Tibial nerve (tissue), 4 donors: ENCODE measurements at places on chromosomes 2 and 18. TPM values are rescaled to one million over a fixed set of nuclear protein-coding genes. Genes with fewer than 3 reads are reported as not detected.

Gene KCMF1
- 22.9 TPM for total RNA-seq

Gene SLC8A1
- 22.9 TPM for total RNA-seq

DNA sequence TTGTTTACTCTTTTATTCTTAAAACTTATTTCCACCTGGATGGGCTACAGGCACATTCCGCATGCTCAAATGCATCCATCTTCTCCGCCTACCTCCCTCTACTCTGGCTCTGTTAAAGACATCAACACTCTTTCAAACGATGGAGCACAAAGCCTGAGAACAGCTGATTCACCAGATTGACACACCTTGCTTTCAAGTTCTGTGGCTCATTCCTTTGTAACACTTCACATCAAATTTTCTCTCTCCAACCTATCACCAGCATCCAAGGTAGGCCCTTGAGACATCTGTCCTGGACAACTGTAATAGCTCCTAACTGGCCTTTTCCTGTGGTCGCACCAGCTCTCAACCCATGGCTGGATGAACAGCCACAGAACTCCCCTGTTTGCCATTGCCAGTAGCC, 274.5 kb downstream of the BCL11A start:
- DNase-seq = no peak

DNA sequence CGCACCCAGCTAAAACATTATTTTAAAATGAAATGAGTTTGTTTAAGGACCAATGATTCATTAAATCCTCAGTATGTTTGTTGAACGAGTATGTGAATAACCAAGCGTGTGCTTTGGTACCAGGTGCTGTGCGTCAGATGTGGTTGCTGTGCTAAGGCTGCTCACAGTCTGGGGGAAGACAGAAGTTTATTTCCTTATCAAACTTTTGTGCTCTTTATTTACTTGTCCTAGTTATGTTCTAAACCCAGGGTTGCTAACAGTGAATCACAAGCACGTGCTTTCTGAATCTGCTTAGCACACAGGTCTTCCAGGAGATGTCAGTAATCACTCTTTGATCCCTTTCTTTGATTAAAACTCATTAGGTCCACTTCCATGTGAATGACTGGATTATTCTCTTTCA, 37.0 kb downstream of the RAPGEF4 start:
- no peak for DNase-seq

DNA sequence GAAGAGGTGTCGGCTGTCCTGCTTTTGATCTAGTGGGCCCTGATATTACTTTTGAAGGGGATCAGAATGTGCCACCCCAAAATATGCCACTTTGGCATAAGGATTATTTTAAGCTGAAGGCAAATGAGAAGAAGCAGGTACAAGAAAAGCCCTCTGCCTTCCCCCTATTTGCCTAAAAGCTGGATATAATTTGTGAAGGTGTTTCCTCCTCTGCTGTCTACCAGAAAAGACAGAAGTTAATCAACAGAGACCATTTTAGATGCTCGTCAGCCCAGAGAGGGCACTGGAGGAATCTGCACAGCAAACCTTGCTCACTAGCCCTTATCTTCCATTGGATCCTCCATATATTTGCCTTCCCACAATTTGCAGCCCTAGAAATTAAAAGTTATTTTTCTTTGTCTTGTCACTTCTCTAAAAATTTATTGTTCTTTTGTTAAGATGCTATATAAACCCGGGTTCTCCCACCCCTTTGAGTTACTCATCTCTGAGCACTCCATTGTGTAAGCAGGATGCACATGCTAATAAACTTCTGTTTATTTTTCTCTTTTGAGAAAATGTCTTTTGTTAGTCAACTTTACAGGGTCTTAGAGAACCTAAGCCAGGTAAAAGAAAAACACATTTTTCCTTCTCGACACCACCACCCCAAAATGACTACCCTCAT, 163.2 kb upstream of the SLC1A4 start:
- DNase-seq = no peak

Gene MROH2A
- total RNA-seq = not detected

DNA sequence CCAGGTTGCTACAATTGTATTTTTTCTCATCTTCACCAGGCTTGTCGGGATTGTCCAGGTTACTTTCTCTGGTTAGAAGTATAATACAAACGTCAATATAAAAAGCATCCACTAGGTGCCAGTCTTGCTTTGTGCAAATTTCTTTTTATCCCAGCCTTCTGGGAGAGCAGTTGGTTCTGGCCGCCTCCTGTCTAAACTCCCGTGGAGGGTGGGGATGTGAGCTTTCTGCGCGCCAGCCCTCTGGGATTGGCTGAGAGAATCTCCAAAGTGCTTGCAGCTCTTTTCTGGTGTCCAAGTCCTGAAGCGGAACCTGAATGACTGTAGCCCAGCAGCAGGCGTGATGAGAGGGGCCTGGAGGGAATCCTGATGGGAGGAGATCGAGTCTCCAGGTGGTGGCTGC, 22.4 kb upstream of the TOGARAM2 start:
- DNase-seq = peak; percentile 68

- no peak for DNase-seq
Observed at GRCh38 chr2:124258140-124258880, 233.2 kb downstream of the CNTNAP5 start.

- no peak for DNase-seq
Observed at GRCh38 chr2:184679219-184680018, 81.1 kb downstream of the ZNF804A start.

Gene PLEKHB2
- 76.9 TPM for total RNA-seq

- no peak for DNase-seq
Observed at GRCh38 chr2:177114712-177115111, 97.9 kb upstream of the HNRNPA3 start.

GRCh38 chr2:66171530-66171929, 263.4 kb upstream of the MEIS1 start:
- no peak for DNase-seq

GRCh38 chr18:79905993-79906392, 45.5 kb downstream of the SLC66A2 start:
- no peak for DNase-seq

- DNase-seq = no peak
Observed at GRCh38 chr2:85827879-85828569, 60.8 kb downstream of the ST3GAL5 start.

Gene PPP1R1C
- 3.9 TPM for total RNA-seq

Gene NTSR2
- total RNA-seq = 4.2 TPM

GRCh38 chr2:200414367-200414766, 95.5 kb downstream of the KCTD18 start:
- DNase-seq = no peak

Gene C1GALT1C1L
- total RNA-seq = not detected

Gene CROCC2
- 1.2 TPM for total RNA-seq

Gene CXCR2
- not detected for total RNA-seq

DNA sequence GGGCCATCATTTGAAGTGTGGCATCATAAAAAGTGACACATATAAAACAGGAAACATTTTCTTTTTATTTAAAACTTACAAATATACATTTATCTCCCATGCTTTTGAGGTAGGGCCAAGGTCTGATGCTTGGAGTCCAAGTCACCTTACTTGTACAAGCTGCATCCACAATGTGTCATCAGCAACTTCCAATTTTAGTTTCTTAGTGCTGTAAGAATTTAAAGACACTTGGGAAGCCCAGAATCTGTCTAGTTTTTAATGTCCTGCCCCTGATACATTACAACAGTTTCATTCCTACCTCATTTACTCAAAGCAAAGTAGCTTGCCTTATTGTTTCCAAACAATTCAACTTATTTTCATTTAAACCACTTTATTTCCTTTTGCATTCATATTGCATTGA, 297.7 kb downstream of the MTX2 start:
- no peak for DNase-seq

DNA sequence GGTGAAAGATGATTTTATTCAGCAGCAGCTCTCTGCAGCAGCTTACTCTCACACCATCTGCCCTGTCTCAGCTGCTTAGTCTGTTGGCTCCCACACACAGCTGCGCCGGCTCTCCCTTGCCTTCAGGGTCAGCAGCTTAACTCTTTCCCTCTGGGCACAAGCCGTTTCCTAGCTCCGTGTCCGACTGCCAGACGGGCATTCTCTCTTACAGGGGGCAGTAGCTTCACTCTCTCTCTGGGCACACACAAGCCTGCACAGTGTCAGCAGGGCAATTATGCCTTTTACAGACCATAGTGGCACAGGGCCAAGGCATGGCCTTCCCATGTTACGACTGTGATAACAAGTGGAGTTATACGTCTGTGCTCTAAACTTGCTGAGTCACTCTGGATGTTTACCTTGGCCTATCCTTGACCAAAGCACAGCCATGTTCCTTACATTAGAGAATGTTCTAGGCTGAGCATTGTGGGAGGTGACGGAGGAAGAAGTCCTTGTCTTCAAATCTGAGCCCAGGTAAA, 31.7 kb downstream of the PCARE start:
- DNase-seq = no peak

DNA sequence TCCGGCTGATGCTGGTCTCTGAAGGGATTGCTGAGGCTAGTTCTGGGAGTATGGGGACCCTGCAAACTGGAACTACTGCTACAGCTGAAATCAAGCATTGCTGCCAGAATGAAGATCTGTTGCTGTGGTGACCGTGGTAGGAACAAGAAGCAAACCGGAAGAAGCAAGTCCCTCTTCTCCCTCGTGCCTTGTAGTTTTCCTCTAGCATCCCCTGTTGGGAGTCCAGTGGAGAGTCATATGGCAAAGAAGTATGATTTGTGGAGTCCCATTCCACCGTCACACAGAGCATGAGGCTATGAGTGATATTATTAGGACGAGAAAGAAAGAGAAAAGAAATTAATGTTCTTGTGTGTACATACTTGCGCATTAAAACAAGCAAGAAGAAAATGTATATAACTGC, 138.8 kb upstream of the SP5 start:
- no peak for DNase-seq

GRCh38 chr2:68231061-68231372, 21.3 kb downstream of the PPP3R1 start:
- DNase-seq = no peak

- DNase-seq = no peak
Observed at GRCh38 chr2:126496493-126496892, 159.5 kb upstream of the GYPC start.

GRCh38 chr2:151669585-151670081, 64.6 kb downstream of the NEB start:
- DNase-seq = no peak

DNA sequence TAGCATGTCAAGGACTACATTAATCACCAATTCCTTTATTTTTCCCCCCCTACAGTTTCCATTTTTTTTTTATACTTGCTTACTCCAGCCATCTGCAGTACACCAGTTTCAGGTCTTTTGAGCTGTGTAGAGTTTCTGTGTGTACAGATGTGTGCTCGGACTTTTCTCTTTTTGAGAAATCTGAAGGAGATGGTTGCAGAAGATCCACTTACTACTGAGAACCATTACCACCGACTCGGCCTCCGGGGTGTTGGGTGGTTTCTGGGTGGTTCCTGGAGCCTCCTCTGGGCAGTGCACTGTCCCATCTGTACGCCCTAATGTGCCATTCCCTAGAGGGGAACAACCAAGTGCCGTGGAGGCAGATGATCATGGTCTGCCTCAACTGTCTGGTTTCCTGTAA, 15.4 kb upstream of the LYPD6B start:
- no peak for DNase-seq

DNA sequence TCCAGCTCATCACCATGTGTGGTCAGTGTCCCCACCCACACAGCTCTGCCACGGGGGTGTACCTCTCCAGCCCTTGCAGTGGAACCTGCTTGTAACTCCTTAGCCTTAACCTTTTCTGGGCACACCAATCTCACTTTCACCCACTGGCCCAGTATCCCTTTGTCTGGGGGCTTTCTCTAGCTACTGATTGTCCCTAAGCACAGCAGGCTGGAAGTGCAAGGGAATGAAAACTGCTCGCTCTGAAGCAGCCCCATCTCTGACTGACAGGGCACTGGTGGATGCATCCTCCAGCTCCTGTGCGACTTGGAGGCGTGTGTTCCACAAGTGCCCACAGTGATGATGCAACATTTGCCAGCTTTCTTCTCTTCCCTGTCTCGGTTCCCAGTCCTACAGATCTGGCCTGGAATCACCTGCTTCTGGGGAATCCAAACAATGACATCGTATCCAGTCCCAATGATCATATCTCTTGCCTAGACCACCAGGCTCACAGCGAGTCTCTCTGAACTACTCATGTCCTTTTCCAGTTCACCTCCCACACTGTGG, 33.6 kb downstream of the SCTR start:
- no peak for DNase-seq

DNA sequence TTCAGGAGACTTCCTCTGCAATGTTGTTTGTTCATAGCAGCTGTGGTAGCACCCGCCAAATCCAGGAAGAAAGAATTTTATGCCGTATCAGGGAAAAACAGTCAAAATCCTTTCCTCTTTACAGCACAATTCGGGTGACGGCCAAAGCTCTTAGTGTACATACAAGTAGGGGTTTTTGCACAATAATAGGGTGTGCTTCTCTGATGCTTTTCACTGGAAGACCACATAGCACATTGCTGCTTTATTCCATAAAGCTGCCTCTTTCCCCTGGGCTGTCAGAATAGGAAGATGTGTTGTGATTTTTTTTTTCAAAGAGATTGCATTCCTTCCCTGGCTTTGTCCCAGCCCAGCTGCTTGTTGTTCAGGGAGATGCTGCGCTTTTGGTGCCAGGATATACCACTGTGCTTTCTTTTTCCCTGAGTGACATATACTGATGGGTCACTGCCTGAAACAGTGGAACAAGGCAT, 27.2 kb upstream of the LANCL1 start:
- no peak for DNase-seq

- DNase-seq = no peak
Observed at GRCh38 chr2:51028829-51029228, 3.1 kb downstream of the NRXN1 start.

Gene ZNF407
- total RNA-seq = 19.0 TPM

DNA sequence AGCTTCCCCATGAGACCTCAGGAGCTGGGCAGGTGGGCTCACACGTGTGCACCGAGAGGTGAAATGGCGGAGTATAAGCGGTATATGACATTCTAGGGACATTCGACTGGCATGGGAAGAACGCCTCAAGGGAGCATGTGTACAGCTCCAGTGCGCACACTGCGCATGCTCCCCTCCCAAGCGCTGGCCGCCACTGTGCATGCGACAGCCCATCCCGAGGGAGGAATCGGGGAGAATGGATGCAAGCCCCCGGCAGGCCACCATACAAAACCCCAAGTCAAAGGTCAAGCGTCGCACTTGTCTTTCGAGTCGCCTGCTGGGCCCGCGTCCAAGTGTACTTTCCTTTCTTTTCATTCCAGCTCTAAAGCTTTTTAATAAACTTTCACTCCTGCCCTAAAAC, 103.4 kb upstream of the ODC1 start:
- no peak for DNase-seq

Gene CFAP65
- total RNA-seq = not detected

Gene SLC23A3
- total RNA-seq = 0.98 TPM

Gene ALPI
- total RNA-seq = not detected
